ENCODE measurements at places on chromosomes 1 and 21.

DNA sequence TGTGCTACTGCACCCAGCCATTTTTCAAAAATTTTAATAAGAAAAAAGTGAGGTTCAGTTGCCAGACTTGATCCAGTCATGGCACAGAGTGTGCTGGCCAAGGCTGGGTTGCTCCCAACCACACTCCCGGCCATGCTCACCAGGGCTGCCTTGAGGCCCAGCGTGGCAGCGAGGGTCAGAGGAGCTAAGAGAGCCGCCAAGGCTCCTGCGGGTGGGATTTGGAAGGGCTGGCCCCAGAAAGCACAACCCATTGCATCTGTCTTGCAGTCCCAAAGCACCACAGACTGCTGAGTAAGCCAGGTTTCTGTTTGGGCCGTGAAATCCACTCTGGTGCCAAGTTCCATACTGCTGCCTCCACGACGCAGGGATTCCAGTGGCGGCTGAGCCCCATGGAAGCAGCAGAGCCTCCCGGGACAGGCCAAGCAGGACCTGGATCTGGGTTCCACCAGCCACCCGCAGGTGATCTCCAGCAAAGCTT lies 22.6 kb downstream of the ZBTB17 start:
- no peak for DNase-seq

- DNase-seq: no peak
These were observed 43.4 kb downstream of the URB1 start for GRCh38 chr21:32349333-32349944.

DNA sequence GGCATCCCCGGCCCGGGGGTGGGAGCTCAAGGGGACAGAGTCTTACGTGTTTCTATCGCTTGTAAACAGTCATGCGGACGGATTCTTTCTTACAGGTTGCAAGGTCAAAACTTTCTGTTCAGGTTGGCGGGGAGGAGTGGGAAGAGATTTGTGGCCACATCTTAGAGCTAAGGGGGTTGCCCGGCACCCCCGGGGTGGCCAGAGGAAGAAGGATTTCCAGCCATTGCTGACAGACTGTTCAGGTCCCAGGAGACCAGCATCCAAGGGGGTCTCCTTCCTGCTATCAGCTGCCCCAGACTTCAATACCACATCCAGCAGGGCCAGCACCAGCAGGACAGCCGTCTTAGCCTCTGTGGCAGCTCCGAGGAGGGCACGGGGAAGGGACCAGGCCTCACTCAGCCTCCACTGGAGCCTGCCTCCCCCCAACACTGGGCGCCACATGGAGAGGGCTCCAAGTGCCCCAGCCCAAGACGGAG lies 52.0 kb downstream of the KIF21B start:
- no peak for DNase-seq

- DNase-seq: no peak
These were observed 59.0 kb upstream of the IKBKE start for GRCh38 chr1:206411321-206411720.

- DNase-seq: no peak
These were observed 139.4 kb upstream of the KIAA1614 start for GRCh38 chr1:180773210-180773865.

- no peak for DNase-seq
These were observed 152.3 kb downstream of the FCRL5 start for GRCh38 chr1:157399984-157400382.

- DNase-seq: no peak
These were observed 269.6 kb upstream of the PLXNA2 start for GRCh38 chr1:208513799-208514198.

GRCh38 chr1:106523497-106523896 lies 533.0 kb upstream of the PRMT6 start:
- no peak for DNase-seq

DNA sequence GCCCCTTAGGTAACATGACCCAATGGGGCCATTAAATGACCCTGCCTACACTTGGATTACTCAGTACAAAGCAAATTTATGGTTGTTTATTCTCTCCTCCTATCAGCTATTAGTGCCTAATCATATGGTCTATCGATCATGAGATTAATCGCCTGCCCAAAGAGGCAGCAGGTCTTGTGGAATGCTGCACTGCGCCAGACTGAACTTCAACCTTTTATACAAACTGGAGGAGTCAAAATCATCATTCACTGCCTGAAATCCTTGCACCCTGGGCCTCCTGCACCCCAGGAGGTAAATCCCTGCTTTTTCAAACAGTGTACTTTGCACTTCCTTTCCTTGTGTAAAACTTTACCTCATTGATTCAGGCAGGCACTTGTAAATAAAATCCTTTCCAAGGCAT lies 69.7 kb downstream of the NFIA start:
- no peak for DNase-seq

GRCh38 chr1:166089804-166090203 lies 77.0 kb downstream of the FAM78B start:
- no peak for DNase-seq

DNA sequence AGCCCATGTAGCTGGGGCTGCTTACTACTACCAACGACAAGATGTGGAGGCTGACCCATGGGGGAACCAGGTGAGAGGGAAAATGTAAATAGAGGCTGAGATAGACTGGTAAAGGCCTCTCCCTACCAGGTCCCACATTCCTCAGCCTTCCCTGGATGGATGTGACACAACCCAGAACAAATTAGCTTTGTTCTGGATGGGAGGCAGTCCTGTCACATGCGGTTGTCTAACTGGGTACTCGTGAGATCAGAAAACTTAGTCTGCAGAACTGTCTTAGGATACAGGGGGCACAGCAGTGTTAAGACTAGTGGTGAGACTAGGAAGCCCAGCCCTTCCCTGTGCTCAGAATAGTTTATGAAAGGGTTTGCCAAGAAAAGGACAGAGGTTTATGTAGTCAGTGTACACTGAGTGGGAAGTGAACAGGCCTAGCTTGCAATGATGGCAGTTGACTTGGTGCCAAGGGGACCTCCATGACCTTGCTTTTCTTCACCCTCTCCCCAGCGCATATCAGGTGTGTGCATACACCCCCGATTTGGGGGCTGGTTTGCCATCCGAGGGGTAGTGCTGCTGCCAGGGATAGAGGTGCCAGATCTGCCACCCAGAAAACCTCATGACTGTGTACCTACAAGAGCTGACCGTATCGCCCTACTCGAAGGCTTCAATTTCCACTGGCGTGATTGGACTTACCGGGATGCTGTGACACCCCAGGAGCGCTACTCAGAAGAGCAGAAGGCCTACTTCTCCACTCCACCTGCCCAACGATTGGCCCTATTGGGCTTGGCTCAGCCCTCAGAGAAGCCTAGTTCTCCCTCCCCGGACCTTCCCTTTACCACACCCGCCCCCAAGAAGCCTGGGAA lies 8.4 kb downstream of the MMACHC start:
- no peak for DNase-seq

DNA sequence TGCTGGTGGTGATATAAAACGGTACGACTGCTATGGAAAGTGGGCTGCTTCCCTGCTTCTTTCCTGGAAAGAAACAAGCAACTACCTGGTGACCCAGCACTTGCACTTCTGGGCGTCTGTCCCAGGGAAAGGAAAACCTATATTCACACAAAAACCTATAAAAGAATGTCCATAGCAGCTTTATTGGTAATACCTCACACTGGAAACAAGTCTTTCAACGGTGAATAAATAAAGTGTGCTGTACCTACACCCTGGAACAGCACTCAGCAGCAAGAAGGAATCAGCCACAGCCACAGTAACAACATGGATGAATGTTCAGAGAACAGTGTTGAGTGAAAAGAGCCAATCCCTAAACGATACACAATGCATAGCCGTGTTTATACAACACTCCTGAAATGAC lies 19.9 kb downstream of the SLC19A1 start:
- no peak for DNase-seq

- DNase-seq: no peak
These were observed 6.7 kb downstream of the DEPDC1 start for GRCh38 chr1:68490046-68490651.

- no peak for DNase-seq
These were observed 22.6 kb upstream of the ADARB1 start for GRCh38 chr21:45051580-45052434.

All from caudate nucleus (tissue), 63 donors.